ENCODE measurements at places on chromosomes 13 and 19. TPM values are rescaled to one million over a fixed set of nuclear protein-coding genes. Genes with fewer than 3 reads are reported as not detected.

Gene GZMM
- total RNA-seq, result 0.23 TPM

Gene CD33
- total RNA-seq, result 0.14 TPM

Gene KIR3DL1
- total RNA-seq, result not detected

Gene CCL25
- not detected for total RNA-seq

Gene ZNF729
- not detected for total RNA-seq

Gene CEACAM4
- not detected for total RNA-seq

Gene SLC10A2
- not detected for total RNA-seq

Gene PLIN5
- not detected for total RNA-seq

Gene SMIM24
- total RNA-seq, result 0.70 TPM

Gene ZFP82
- total RNA-seq, result 1.2 TPM

Gene CTU1
- total RNA-seq, result 5.5 TPM

Gene MISP3
- total RNA-seq, result 4.3 TPM

Gene TBXA2R
- total RNA-seq, result 0.61 TPM

Gene SPATA13
- total RNA-seq, result 7.5 TPM

Gene ZNF793
- total RNA-seq, result 0.03 TPM

Gene LGALS7B
- not detected for total RNA-seq

Gene SLC7A10
- total RNA-seq, result 0.14 TPM

Gene PLPP2
- 109 TPM for total RNA-seq

Gene DCT
- not detected for total RNA-seq

Measured in A549 treated with RU486 at 1 μM for 4 hours (cell line).